ENCODE measurements at places on chromosomes 7 and 10. TPM values are rescaled to one million over a fixed set of nuclear protein-coding genes. Genes with fewer than 3 reads are reported as not detected.

The CNPY1 gene
- not detected for polyA plus RNA-seq

The PIK3CG gene
- 2.8 TPM for polyA plus RNA-seq

The CLRN3 gene
- polyA plus RNA-seq = not detected

The ZSWIM8 gene
- polyA plus RNA-seq = 80.1 TPM

The BUB3 gene
- 54.5 TPM for polyA plus RNA-seq

The CTBP2 gene
- 41.4 TPM for polyA plus RNA-seq
